ENCODE measurements at places on chromosomes 3 and 15.
A peak's percentile ranks its signal among the peaks of the same experiment; 100 is the strongest.

GRCh38 chr15:67521029-67521782 is at the start of gene C15orf61:
Gene C15orf61, plus strand, starts transcription at chr15:67521131. Its CDS starts 118 bp downstream, at chr15:67521249.
- peak; percentile 73 for DNase-seq

DNA sequence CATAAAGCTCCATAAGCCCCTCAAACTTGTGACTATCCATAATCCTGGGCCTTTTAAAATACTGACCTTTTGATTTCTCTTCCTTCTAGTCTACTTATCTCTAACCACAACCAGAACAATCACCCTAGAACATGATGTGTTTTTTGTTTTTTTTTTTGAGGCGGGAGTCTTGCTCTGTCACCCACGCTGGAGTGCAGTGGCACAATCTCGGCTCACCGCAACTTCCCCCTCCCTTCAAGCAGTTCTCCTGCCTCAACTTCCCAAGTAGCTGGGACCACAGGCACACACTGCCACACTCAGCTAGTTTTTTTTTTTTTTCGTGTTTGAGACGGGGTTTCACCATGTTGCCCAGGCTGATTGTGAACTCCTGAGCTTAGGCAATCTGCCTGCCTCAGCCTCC is 25.1 kb downstream of the VPS39 start:
- no peak for DNase-seq

GRCh38 chr3:58658508-58658907 is 8.1 kb downstream of the FAM3D start:
- DNase-seq: no peak

- DNase-seq: no peak
Measured at GRCh38 chr15:65292938-65293518, 2.8 kb upstream of the RNU5A-1 start.

- no peak for DNase-seq
Measured at GRCh38 chr3:177449360-177450006, 252.2 kb upstream of the TBL1XR1 start.

DNA sequence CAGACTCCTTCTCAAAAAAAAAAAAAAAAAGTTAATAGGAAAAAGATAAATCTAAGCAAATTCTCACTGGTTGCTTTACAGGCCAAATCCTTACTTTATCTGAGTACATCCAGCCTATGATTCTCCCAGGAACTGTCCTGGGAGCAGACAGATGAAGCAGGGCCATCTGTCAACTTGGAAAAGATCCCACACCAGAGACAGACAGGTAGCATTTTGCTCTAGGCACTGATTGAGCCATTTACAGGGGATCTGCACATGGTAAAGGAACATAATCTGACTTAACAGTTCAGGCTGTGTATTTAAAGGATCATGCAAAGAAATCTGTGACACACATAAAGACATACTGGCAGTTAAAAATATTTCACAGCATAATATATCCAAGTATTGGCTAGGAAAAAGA is 1006.5 kb downstream of the TBL1XR1 start:
- no peak for DNase-seq
